ENCODE measurements at places on chromosomes 5 and 9. TPM values are rescaled to one million over a fixed set of nuclear protein-coding genes. Genes with fewer than 3 reads are reported as not detected.

FLT4 gene
- 0.31 TPM for total RNA-seq

ZNF354C gene
- total RNA-seq = 1.7 TPM

BTNL3 gene
- not detected for total RNA-seq

CATSPER3 gene
- 0.13 TPM for total RNA-seq

ARAP3 gene
- total RNA-seq = 4.8 TPM

SLC1A3 gene
- 27.1 TPM for total RNA-seq

GRCh38 chr9:29798599-29798998 is 2225.3 kb upstream of the C9orf72 start:
- DNase-seq = no peak

- no peak for DNase-seq
These were observed 6.2 kb upstream of the INPP5E start for GRCh38 chr9:136445799-136446198.

- no peak for DNase-seq
These were observed 2.0 kb upstream of the MAT2B start for GRCh38 chr5:163503106-163504078.

GRCh38 chr5:38117784-38118479 is 140.4 kb upstream of the EGFLAM start:
- DNase-seq = no peak

DNA sequence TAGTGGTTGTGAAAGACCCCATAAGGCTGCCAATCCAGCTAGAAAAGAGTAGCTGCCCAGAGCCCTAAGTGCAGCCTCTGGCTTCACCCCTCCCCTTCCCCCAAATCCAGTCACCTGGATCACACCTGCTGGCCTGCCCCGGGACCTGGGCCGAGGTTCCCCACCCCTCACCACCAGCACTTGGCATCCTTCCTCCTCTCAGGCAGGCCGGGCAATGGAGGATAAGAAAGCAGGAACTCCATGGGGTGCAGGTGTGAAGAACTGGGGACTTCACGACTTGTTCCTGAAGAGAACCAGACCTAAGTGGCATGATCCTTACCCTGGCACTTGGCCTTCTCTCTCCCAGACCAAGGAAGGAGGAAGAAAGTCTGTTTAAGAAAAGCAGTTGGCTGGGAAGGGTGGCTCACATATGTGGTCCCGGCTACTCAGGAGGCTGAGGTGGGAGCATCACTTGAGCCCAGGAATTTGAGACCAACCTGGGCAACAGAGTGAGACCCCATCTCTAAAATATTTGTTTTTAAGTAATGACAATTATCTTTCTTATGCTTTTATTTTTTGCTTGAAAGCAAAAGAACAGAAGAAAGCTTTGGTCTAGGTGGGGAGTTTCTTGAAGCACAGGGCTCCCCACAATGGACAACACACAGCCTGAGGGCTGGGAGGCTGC is 131.1 kb downstream of the PAX5 start:
- no peak for DNase-seq

- DNase-seq = no peak
These were observed 17.9 kb downstream of the ANXA6 start for GRCh38 chr5:151139646-151140045.

DNA sequence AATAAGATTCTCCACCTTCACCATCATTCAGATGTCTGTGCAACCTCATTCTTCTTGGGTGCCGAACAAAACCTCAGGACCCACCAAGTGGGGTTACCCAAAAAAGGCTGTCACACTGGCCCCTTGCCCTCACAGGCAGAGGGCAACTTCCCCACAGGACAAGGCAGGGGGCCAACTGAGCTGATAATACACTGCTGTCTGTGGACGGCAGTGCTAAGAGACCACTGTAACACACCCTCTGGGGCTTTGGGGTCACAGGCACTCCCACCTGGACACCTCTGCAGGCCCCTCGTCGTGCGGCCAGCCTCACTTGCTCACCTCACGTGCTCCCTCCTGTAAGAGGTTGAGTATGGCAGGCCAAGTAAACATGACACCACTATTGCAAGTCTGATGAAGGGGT is 515.8 kb upstream of the COX7C start:
- DNase-seq = no peak

- DNase-seq = no peak
These were observed 177.3 kb downstream of the RAB3C start for GRCh38 chr5:58760222-58760621.

DNA sequence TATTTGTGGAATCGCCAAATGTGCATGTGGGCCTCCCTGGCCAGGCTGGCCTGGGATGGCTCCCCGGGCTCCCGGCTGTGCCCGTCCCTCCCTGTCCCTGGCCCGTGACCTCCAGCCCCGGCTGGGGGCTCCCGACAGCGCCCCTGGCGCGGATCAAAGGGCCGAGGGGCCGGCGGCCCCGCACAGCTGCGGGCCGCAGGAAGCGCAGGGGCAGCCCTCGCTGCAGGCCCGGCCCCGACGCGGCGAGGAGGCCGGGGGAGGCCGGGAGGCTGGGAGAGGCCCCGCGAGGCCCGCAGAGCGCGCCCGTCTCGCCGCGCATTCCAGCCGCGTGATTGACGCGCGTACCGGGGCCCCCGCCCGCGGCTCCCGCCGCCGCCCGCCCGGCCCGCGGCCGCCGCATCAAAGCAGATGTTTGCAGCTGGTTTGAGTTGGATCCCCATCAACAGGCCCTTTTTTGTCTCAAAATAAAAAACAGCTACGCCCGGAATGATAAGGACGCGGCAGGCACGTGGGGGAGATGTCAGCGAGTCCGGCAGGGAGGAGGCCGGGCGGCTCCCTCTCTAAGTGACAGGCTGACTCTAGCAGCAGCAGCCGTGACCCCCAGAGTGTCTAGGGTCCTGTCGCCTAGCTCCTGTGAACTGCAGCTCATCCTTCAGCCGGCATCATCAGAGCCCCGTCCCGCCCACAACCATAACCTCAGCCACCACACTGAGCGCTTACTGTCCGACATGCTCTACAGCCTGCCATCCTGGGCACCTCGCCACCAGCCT is 69.4 kb downstream of the LMX1B start:
- DNase-seq = no peak

DNA sequence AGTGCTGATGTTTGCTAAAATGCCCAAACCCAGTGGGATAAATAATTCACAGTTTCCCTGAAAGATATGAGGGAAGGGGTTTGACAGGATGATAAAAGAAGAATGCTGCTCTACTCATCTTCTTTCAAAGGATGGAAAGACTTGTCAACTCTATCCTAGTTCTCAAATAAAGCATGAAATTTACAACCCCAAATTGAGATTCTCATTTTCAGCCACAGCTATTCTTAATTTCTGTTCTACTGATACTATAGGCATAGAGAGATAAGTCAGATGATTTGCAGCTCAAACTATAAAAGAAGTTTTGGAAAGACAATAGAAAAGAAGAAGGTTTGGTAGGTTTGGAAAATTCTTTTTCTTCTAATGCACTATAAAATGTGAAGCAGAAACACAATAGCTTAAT is 542.6 kb downstream of the CSNK1G3 start:
- DNase-seq = no peak
